H1 (cell line): ENCODE measurements at places on chromosomes 16 and 17. TPM values are rescaled to one million over a fixed set of nuclear protein-coding genes. Genes with fewer than 3 reads are reported as not detected.

Gene CSH2
- total RNA-seq: 0.43 and 0.52 TPM in 2 replicates

Gene CNGB1
- not detected in 2 replicates for total RNA-seq

Gene CDRT15
- not detected in 2 replicates for total RNA-seq

Gene EFCAB5
- 0.25 and 0.34 TPM in 2 replicates for total RNA-seq

Gene CNOT1
- total RNA-seq: 306 and 309 TPM in 2 replicates

Gene USP22
- total RNA-seq: 316 and 321 TPM in 2 replicates
